ENCODE measurements at places on chromosomes 12 and 14.

DNA sequence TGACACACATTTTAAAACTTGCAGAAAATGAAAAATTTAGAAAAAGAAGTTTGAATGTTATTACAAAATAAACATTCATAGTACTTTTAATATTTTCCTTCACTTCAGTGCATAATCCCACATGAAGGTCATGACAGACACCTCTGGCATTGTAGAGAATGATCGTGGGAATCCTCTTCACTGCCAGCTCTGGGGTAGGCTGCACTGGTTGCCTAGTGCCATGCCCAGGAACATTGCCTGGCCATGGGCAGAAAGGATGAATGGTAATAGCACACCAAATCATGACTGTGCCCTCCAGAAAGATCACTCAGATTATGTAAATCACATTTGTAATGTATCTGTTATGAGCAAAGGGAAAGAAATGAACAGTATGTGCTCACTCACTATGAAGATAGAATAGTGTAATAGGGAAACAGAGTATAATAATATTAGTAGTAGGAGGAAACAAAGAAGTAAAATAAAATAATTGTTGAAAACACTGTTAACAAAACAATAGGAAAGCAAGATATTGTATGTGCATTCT, 161.6 kb downstream of the PLCZ1 start:
- no peak for DNase-seq

DNA sequence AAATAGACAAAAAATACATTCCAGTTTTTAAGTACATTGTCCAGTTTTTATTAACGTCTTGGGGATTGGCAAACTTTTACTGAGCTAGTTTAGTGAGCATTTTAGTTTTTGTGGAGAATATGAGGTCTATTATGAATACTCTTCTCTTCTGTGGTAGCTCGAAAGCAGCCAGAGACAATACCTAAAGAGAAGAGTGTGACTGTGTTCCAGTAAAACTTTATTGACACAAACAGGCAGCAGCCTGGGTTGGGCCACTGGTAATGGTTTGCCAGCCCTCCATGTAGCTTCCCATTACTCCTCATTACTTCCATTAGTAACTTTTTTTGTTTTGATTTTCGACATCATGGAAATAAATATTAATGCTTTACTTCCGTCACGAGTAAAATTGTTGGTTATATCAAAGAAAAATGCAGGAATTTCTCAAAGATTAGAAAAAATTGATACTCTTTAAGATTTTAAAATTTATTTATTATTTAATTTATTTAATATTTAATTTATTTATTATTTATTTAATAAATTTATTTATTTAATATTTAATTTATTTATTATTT, 19.6 kb downstream of the RMST start:
- no peak for DNase-seq

DNA sequence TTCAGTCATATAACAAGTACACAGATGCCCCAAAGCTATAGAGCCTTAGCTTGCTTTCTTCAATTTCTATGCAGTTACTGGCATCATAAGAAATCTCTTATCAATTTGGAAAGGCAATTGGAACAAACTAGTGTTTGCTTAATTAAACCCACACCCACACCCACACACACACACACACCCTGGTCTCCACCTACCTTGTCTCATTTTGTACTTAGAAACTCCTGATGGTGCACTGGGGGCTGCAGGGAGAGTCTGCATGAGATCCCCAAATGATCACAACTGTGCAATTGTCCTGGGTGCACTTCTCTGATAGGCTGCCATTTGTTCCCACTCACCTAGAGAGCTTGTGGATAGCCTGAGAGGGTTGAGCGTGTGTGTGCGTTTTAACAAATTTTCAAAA, 40.5 kb upstream of the PTCSC3 start:
- no peak for DNase-seq

GRCh38 chr14:61517911-61518384, 177.4 kb upstream of the HIF1A start:
- DNase-seq = no peak

GRCh38 chr14:20667957-20668356, 16.4 kb upstream of the RNASE4 start:
- DNase-seq = no peak

Measured in activated T-cell treated with anti-CD3 and anti-CD28 coated beads for 24 hours (primary cell).